ENCODE measurements at places on chromosomes 11 and 22. TPM values are rescaled to one million over a fixed set of nuclear protein-coding genes. Genes with fewer than 3 reads are reported as not detected.

DNA sequence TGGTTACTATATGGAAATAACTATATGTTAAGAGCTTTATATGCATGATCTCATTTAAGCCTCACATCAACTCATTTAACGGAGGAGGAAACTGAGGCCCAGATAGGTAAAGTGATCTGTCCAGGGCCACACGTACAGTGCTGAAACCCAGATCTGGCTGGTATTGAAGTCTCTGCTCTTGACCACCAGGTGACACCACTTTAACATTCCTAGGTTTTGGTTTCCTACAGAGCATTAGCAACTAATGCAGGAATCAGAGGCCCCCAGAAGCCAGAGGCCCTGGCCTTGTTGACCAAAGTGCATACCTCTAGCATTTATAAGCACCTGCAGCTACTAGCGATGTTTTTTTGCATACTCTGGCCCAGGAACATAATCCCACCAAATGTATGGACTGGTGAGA, 12.9 kb upstream of the LIMK2 start:
- DNase-seq = no peak

- DNase-seq = no peak
Observed at GRCh38 chr11:115674937-115675544, 170.8 kb upstream of the CADM1 start.

GRCh38 chr22:37141971-37142370, 7.7 kb downstream of the IL2RB start:
- DNase-seq = no peak

DNA sequence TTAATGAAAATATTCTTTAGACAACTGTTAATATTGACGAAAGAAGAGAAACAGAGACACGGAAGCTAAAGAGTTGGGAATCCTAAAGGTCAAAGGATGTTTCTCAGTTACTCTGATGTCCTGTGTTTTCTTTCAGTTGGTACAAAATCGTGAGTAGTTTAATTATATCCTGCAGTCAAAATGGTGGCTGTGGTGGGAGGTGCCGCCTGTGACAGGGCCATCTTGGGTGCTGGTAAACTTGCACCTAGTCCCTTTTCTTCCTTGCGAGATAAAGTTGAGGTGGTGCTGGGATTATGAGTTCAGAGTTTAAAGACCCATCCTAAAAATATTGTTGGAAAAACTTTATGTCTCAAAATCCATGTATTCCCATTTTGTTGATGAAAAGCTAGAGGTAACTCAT, 2.2 kb downstream of the CECR2 start:
- DNase-seq = no peak

Gene DDIAS
- total RNA-seq = 0.80 TPM

Gene TRIM44
- total RNA-seq = 60.1 TPM

Gene CYB5R2
- 96.4 TPM for total RNA-seq

Gene JAML
- total RNA-seq = 20.8 TPM

Data from sciatic nerve (tissue), 2 donors.